ENCODE measurements at places on chromosomes 1 and 21.

DNA sequence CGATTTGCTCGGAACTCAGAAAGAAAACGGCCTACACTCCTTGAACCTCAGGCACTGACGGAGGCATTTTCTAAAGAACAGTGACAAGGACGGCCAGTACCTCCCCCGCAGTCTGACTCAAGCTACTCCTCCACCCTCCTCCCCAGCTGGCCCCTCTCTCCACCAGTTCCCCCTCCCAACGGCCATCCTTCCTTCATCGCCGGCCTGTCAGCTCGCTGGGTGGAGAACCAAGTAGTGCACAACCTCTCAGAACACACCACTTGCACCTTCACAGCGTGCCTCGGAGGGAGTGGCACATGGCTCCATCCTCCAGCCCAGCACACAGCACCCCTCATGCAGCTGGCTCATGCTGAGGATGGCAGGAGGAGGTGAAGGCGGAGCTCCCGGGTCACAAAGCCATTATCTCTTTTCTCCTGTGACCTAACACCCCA lies 58.8 kb downstream of the TOR1AIP2 start:
- DNase-seq = no peak

GRCh38 chr1:64906447-64906846 lies 59.9 kb downstream of the JAK1 start:
- DNase-seq = peak; percentile 3

- DNase-seq = peak; percentile 77
Observed at GRCh38 chr1:241531195-241532161, 700 bp upstream of the KMO start.

GRCh38 chr1:91031081-91031480 lies 9.2 kb upstream of the ZNF644 start:
- DNase-seq = no peak

DNA sequence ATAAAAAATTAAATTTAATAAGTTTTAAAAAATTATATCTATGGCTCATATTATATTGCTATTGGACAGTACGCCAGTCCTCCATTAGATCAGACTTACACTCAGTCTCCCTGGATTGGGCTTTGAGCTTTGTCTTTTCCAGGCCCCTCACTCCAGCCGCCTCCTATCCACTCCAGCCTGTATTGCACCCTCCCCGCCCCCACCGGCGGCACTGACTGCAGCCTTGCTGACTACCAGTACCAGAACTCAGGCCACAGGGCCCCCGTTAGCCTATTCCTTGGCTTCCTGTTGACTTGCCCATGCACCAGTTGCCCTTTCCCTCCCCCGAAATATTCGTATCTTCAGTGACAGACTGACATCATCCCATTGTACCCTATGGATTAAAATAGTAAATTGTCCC lies 127.9 kb downstream of the CSMD2 start:
- DNase-seq = no peak

DNA sequence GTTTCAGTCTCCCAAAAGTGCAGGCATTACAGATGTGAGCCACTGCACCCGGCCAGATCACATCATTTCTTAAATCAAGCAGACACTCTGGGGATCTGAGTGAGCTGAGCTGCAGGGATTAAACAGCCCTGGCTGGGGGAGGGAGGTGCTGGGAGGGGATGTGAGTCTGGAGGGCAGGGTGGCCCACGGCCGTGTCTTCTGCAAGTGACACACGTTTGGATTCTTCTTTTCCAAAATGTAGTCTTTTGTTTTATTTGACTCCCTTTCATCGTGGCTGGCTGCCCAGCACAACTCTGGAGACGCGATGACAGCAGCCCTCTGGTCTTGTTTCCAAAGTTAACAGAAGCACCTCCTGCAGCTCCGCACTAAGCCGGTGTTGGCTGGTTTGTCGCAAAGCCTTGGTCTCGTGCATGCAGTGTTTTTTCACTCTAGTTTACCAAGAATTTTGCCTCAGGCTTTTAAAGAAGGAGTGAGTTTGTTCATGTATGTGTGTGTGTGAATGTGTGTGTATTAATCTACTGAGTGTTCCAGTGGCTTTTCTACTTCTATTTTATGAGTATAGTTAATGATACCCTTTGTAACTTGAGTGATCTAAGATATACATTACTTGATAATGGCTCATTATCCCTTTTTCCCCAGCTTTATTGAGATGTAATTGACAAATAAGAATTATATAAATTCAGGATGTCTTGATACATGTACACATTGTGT lies 2.8 kb upstream of the KRTAP10-5 start:
- no peak for DNase-seq

DNA sequence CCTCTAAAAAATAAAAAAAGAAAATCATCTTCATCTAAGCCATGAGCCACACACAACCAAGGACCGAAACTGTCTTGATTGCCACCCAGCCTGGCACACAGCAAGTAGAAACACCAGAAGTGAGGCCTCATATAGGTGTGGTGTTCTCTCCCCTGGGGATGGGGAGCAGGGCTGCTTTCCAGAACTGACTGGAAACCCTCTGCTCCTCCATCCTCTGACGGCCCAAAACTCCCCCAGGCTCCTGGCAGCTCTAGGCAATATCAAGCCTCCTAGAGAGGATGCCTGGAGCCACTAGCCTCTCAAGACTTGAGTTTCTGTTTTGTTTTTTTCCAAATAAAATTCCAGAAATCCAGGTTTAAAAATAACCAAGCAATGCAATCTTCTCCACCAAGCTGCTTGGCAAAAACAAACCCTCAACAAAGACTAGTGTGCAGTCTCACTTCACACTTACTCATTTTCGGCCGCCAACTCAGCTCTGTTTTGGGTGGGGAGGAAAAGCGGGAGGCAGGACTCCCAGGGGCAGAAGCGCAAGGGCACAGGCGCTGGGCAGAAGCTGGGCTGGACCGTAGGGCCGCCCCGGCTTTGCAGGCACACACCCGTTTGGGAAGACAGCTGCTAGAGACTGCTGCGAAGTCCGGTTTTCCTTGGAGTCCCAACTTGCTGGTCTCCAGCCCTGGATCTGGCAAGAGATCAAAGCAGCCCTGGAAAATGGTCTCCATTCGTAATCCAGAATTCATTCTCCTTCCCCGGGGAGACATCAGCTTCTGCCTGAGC lies 78.2 kb upstream of the CAPZB start:
- no peak for DNase-seq

GRCh38 chr1:230863449-230863848 lies 4.9 kb downstream of the C1orf198 start:
- DNase-seq = no peak

DNA sequence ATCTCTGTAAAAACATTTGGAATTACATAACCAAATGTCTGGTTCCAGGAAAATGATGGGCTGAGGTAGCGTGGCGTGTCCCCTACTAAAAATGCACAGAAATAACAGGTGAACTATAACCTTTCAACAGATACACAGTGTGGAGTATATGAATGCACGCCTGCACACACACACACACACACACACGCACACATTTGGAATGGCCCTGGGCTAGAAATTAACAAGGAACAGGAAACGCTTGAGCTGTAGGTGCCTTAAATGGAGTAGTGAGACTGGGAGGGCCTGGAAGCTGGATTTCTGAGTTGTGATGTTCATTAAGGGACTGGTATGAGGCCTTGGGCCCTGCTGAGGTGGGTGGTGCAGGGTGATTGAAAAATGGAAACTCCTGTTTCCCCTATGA lies 246.5 kb upstream of the C1orf174 start:
- no peak for DNase-seq

DNA sequence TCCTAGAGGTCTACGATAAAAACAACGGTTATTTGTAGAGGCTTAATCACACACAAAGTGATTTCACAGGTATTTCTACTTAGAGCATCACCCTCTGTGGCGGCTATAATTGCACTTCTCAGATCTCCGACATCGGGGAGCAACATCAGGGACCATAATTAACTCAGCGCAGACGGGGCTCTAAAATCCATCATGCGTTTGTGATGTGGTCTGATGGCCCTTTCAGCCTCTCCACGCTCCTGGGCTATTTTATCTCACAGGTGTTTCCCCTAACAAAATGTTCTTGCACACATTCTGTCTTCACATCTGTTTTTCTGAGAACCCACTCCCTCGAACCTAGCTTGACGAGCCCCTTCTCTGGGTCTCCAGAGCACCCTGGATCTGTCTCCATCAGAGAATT lies 146.3 kb upstream of the DUSP10 start:
- no peak for DNase-seq

GRCh38 chr1:236945002-236945401 lies 59.2 kb downstream of the MT1HL1 start:
- no peak for DNase-seq

- no peak for DNase-seq
Observed at GRCh38 chr1:239761509-239761908, 330.2 kb upstream of the FMN2 start.

GRCh38 chr1:203351037-203351625 lies at the start of gene FMOD:
FMOD (minus strand) TSS chr1:203351122; CDS start chr1:203348270, 2,852 bp downstream.
- no peak for DNase-seq

GRCh38 chr1:6601049-6601922 lies 1.4 kb downstream of the KLHL21 start:
- peak; percentile 98 for DNase-seq

DNA sequence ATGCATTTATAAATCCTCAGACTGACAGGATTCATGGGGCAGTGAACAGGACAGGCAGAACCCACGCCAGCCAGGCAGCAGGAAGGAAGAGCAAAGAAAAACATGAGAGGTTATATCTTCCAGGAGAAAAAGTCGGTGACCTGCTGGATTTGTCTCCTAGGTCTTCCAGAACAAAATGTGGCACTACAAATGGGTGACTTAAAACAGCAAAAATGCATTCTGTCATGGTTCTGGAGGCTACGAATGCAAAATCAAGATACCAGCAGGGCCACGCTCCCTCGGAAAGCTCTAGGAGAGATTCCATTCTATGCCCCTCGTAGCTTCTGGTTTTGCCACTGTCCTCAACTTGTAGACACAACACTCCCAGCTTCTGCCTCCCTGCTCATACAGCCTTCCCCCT lies 63.4 kb downstream of the PSMG1 start:
- DNase-seq = no peak

- DNase-seq = peak; percentile 9
Observed at GRCh38 chr1:34163792-34164731, 968 bp downstream of the CSMD2 start.

DNA sequence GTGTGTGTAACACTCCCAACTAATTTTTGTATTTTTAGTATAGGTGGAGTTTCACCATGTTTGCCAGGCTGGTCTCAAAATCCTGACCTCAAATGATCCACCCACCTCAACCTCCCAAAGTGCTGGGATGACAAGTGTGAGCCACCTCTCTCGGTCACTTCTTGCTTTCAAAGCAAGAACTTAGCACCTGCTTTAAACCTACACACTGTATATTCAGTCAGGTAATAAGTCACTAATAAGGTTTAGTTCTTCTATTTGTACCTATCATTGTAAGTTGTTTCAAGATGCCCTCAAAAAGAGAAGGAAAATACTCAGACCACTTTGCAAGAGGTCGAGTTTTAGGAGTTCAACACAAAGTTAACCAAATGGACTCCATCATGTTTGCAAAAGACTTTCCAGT lies 431.3 kb downstream of the MRPL39 start:
- no peak for DNase-seq

DNA sequence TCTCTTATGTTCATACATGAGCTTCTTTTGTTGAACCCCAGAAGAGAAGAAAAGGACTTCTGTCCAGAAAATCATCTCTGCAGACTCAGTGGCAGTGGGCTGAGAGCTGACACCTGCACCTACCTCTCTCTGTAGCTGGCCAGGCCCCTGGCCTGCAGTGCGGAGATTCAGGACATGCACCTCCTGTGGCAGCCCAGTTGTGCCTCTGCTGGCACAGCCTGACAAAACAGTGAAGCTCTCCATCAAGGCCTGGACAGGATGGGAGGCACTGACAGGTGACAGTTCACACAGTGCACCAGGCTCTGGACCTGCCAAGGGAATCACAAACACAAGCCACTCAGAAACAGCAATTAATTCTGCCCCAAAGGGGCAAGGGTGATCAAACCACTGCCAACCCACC lies 88.8 kb downstream of the TGFBR3 start:
- no peak for DNase-seq

DNA sequence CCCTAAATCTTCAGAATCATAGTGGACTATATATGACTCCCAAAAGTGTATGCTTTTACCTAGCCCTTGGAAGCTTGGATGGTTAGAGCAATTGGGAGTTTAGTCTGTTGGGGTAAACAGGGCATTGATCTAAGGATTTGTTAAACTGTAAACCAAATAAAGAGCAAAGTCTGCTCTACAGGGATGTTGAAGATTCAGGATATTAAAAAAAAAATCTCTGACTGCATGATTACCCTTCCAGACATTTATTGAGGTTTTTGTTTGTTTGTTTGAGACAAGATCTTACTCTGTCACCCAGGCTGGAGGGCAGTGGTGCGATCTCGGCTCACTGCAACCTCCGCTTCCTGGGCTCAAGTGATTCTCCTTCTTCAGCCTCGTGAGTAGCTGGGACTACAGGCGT lies 31.6 kb downstream of the PBX1 start:
- DNase-seq = no peak

DNA sequence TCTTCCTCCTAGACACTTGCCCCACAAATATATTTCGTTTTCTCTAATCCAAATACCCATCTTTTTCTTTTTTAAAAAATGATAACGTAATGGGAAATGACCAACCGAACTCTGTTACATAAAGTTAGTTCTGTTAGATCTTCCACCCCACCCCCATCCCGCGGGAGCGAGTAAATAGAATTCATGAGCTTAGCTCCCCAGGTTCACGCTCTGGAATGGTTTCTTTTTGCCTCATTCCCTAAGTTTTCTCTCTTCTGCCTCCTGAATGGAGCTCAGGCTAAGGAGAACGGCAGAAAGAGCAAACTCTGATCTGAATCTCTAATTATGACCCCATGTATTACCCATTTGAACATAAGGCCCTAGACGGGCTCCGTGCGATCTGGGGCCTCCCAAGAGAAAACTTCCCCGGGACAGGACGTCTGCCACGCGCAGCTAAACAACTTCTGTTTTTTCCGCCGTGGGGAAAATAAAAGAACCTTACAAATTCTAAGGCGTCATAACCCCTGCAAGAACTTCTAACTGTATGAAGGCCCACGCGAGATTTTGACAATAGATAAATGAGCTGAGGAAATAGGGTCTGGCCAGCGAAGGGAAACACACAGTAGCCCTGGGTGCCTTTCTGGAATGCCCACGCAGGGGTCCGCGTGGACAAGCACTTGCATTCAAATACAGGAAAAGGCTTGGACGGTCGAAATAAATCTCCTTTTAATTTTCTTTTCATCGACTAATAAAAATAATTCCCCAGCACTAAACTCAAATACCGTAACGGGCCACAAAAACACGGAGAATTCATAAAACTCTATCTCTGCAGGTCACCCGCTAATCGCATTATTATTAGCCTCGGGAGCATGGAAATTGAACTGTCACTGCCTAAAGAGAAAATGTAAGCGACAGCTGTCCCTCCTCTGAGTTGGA lies 2.2 kb downstream of the TBX15 start:
- no peak for DNase-seq

GRCh38 chr1:231866392-231867331 lies 240.1 kb downstream of the DISC1 start:
- peak; percentile 27 for DNase-seq

- no peak for DNase-seq
Observed at GRCh38 chr21:44838039-44838895, 20.4 kb upstream of the SUMO3 start.

Measured in HT1080 (cell line).